Hippocampal formation (tissue), 2 donors: ENCODE measurements at places on chromosomes 7 and 10.
A peak's percentile ranks its signal among the peaks of the same experiment; 100 is the strongest.

DNA sequence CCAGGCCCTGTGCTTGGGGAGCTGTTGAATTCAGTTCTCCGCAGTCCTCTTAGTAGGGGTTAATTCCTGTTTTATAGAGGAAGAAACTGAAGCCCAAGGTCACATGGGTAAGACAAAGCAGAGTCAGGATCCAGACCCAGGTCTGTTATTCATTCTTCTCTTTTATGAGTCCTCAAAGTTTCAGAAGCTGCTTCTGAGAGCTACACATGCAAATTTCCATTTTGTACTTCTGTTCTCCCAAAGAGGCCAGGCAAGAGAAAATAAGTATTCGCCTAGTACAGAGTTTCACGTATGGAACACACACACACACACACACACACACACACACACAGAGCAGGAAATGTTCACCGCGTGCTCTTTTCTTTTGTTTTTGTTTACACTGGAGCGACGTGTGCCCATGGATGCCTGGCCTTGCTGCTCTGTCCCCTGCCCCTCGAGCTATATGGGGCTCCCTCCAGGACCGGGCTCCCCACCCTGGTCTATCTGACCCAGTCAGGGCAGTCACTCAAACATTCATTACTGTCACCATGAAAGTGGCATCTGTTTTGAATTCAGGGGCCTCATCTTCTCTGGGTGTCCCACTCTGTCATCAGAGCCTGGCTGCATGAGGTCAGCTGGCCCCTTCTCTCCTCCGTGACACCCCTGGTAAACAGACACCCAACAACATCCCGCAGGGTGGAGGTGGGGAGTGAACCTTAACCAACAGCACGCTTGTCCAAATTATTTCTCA lies 84.4 kb downstream of the TNS3 start:
- DNase-seq, result no peak

DNA sequence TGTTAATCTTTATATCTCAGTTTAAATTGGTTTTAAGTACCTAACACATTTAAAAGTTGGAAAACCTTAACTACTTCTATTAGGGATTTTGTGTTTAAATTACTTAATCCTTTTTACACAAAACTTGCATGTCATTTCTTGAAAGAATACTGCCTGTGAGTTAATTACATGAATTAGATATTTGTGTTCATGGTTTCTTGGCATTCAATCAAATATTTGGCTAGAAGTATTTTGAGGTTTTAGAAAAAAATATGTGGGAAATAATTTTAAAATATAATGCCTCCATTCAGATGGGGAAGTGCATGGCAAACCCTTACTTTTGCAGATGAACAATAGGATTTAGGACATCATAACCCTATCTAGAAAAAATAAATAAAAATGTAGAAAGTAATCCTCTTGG lies 186.5 kb upstream of the SEMA3E start:
- no peak for DNase-seq

DNA sequence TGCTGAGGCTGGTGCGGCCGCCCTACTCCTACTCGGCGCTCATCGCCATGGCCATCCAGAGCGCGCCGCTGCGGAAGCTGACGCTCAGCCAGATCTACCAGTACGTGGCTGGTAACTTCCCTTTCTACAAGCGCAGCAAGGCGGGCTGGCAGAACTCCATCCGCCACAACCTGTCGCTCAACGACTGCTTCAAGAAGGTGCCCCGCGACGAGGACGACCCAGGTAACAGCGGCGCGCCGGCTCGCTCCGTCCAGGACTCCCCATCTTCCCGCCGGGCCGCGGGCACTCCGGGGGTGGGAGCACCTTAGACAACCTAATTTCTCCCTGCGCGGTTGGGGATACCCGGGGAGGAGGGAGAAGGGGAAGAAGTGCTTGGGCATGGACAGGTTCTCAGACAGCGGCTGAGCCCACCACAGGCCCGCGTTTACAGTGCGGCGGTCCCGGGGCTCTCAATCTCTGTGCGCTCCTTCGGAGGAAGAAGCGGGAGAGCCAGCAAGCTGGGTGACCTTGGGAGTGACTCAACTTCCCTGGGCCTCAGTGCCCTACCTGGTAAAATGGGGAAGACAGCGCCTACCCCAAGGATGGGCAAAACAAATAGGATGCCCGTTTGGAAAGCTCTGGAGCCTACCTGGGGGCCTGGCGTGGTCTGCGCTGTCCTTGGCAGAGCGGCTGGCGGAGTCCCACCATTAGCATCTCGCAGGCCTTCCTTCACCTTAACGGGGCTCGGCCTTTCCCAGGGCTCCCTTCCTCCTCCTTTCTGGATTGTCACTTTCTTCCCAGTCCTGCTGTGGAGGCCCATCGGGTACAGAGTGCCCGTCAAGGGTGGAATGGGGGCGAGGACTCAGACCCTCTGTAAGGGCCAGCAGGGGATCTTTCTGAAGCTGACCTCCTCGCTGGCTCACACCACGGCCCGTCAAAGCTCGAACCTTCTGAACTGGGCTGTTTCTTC lies 852 bp downstream of the FOXI2 start:
- DNase-seq, result no peak

GRCh38 chr7:144842377-144842851 lies 6.6 kb upstream of the TPK1 start:
- DNase-seq, result peak; percentile 3
